Activated effector memory CD4-positive, alpha-beta T cell treated with Interleukin-2 at 50 U/mL for 16 hours (primary cell): ENCODE measurements at places on chromosomes 4 and X.

GRCh38 chrX:22276781-22277180, 4.1 kb downstream of the CBLL2 start:
- DNase-seq: no peak

DNA sequence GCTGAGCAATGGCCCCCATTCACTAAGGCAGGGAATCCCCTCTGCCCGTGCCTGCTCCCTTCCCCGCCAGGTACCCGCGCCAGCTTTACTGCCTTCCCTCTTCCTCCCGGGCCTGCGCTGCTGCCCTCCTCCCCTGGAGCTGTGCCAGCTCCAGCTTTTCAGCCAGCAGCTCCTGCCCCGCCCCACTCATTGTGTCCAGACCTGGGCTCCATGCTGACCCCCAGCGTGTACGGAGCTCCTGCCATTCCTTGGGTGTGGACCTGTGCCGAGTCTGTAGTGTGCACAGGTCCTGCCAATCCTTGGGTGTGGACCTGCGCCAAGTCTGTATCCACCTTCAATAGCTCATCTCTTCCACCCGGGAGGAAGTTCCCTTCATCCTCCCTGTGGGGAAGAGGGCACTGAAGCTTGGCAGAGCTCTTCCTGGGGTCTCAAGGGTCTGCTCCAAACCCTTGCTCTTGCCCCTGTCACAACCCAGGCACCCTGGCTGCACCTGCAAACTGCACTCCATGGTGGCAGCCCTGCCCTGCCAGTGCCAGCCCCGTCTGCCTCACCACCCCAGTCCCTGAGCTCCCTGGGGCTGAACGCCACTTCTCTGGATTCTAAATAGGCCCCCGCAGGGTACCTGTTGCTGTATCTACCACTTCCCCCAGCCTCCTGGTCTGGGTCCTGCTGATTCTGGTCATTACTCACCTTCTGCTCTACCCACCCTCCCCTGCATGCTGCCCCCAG, 63.9 kb downstream of the TRMT44 start:
- DNase-seq: no peak

GRCh38 chr4:168353746-168354145, 35.2 kb upstream of the DDX60 start:
- no peak for DNase-seq

GRCh38 chrX:101287402-101287801, 3.7 kb downstream of the TAF7L start:
- no peak for DNase-seq

DNA sequence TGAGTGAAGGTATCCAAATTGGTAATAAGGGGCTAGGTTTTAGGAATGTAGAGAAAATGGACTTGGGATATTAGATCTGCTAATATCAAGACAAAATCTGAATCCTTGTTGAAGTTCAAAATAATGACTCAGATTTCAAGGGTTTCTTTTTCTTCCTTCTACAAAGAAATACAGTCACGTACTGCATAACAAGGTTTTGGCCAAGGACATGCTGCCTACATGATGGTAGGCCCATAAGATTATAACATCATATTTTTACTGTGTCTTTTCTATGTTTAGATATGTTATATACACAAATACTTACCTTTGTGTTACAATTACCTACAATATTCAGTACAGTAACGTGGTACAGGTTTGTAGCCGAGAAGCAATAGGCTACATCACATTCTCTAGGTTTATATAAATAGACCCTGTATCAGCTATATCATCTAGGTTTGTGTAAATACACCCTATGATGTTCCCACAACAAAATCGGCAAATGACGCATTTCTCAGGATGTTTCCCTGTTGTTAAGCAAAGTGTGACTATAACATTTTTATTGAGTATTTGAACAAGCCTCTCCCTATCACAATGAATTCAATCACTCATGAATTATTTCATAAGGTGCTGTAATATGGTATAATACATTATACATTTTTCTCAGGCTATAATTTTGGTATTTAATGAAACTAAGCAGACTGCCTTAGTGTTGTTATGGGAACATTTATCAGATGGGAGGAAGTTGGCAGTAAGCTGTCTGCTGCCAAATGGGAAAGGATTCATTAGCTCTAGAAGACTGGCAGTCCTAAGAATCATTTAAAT, 186.3 kb downstream of the PPP3CA start:
- DNase-seq: no peak

- DNase-seq: no peak
Observed at GRCh38 chr4:85094735-85095134, 128.2 kb upstream of the WDFY3 start.

GRCh38 chrX:100277231-100277630, 132.8 kb downstream of the PCDH19 start:
- no peak for DNase-seq
